AG09319 (cell line): ENCODE measurements at places on chromosomes 11 and 22.

GRCh38 chr11:131278472-131278871, 91.9 kb upstream of the NTM start:
- DNase-seq = no peak

DNA sequence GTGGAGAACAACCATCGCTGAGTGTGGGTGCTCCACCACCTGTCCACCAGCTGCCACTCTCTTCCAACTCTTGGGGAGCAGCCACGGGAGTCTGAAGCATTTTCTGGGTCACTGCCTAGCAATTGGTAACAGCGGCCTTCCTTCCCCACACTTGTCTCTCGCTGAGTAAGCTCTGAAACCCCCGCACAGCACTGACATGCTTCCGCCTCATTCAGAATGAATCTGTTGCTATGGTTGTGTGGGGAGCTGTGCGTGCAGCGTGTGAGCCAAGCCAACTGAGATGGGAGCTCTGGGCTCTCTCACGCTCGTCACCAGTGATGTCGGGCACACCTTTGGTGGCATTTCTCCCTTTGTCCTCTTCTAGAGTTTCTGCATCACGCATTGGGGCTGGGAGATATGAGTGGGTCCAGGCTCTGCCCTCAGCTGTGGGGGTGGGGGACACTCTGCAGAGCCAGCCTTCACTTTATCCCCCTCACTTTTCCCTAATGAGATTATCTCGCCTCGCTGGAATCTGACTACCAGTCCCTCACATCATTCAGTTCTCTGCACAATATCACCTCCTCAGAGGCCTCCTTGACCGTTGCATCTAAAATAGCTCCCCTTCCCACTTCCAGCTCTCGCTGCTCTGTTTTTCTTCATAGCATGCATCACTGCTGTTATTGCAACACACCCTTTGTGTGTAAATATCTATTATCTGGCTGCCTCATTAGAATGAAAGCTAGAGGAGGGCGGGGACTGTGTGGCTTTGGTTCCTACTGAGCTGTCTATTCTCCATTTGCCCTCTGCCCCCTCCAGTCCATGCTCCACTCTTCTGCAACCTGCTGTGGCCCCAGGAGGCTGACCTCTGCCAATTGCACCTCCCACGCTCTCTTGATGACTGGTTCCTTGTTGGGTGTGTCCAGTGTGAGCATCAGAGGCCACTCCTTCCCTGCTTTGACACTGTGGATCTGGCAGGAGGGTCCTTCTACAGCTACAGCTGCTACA, 569.9 kb upstream of the CADM1 start:
- DNase-seq = no peak

GRCh38 chr22:19974268-19974861, 32.7 kb upstream of the TXNRD2 start:
- DNase-seq = no peak

- no peak for DNase-seq
Measured at GRCh38 chr11:1422481-1422880, 32.7 kb downstream of the BRSK2 start.

GRCh38 chr11:125935618-125936199, 10.1 kb upstream of the VSIG10L2 start:
- DNase-seq = peak; percentile 8

DNA sequence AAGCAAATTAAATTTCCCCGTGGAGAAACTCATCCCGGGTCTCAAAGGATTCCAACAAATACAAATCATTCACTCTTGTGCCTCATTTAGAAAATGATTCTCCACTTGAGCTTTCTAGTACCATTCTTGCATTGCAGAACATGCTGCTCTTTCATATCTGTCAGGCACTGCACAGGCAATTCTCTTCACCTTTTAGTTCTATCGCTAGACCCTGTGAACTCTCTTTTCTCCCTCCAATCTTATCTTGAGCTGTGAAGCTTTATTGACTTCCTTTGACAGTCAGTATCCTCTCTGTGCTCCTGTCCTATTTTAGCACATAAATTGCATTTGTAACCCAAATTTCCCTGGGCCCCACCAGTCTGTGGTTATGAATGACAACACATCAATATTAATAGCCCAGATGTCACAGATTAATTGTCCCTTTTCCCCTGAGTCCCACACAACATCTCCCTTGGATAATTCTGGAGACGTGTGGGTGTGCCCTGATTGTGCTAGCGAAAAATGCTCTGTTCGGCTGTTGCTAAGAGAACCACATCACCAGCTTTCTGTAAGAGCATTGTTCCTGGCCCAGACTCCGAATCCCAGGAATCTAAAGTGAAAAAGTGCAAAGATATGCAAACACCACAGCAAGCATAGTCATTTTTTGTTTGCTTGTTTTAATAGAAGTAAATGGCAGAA, 22.4 kb upstream of the SC5D start:
- DNase-seq = no peak

DNA sequence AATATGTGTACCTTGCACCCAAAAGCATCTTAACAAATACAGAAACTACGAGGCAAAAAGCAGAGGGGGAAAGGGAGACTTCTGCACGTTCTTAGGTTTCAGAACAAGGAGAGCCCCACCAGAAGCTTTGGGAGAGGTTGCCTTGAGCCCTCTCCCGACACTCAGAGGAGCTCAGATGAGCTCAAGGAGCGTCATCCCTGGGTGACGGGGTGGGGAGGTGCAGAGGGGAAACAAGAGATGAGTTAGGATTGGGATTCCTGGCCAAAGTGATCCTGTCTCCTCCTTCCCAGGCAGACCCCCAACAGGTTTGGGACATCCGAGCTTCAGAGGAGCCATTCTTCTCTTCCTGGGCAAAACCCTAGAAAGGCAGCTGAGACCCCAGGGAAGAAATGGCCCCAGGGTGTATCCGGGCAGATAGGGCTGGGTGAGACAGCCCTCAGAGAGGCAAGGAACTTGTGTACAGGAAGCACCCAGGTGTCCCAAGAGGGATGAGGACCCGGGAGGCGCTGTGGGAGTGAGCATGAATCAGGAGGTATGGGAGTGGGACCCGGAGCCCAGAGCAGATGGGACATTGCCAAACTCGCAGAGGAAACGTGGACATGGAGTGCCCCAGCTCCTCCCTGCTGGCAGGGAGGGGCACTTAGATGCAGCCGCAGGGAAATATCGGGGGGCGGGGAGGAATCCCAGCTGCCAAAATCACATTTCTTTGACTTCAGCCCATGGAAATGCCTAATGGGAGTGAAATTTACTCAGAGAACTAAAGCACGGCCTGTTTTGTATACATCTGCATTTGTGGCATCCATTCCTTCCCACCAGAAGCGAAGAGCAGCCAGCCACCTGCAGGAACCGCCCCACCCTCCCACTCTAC, 12.4 kb downstream of the C1QTNF6 start:
- DNase-seq = no peak

DNA sequence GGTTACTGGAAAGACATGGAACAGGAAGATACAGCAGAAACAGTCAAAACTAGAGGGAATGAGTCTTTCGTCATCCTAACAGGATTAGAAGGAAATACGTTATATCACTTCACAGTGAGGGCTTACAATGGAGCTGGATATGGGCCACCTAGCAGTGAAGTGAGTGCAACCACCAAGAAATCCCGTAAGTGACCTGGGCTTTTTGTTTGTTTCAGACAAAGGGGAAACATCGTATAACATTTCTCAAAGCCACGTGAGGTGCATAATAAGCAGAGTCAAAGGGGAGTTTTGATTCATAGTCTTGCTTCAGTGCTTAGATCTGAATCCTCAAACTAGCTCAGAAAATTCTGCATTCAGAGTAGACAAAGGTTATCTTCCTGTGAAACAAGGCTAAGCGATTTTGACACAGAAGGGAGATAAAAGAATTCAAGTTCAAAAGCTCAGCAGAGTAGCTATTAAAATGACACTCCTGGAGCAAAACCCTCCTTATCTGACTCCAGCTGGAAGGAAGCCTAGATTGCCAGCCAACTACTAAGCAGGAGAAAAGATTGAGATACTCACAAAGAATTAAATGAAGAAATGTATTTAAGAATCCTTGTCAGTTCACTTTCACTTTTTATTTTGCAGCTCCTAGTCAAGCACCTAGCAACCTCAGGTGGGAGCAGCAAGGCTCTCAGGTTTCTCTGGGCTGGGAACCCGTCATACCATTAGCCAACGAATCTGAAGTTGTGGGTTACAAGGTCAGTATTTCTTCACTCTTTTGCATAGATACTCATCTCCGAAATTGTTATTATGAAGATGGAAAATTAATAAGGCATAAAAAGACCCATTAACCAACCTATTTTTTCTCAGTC, 346.4 kb upstream of the ARHGAP42 start:
- DNase-seq = no peak

DNA sequence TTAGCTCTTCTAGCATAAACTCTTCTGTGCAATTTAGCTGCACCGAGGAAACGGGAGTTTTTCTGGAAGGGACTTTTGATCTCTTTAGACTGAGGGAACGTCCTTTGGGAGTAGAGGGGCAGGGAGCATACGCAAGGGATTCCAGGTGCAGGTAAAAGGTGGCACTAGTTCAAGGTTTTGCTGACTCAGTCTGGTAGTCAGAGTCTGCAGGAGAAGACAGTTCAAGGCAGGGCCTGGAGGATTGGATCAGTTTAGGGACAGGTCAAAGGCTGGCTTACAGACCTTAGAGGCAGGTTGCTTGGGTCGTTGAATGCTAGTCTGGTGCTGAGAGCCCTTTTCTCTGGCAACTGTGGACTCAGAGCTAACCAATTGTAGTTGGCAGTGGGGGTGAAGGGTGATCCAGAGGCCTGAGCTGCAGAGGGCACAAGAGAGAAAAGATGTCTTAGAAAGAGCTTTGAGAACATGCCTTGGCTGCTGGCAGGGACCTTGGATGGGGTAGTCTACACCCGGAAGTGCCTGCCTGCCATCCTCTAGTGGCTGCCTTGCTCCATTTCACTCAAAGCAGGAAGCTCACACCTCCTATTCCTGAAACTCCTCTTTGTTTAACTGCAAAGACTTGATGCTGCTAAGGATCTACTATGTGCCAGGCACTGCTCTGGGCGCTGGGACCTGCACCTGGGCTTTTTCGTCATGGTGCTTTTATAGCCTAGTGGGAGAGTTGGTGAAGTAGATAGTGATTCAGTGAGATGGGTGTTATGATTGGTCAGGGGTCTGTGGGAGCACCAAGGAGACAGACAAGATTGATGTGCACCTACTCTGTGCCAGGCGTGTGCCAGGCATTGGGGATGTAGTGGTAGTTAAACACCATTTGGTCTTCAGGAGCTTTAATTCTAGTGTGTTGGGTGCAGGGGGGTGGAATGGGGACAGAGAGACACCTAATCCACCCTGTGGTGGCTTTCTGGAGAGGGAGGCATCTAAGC, 17.1 kb downstream of the MIAT start:
- DNase-seq = no peak

- no peak for DNase-seq
Measured at GRCh38 chr11:13664351-13664750, 4.1 kb upstream of the FAR1 start.

GRCh38 chr22:30279932-30280331, 9.4 kb downstream of the CASTOR1 start:
- DNase-seq = no peak

DNA sequence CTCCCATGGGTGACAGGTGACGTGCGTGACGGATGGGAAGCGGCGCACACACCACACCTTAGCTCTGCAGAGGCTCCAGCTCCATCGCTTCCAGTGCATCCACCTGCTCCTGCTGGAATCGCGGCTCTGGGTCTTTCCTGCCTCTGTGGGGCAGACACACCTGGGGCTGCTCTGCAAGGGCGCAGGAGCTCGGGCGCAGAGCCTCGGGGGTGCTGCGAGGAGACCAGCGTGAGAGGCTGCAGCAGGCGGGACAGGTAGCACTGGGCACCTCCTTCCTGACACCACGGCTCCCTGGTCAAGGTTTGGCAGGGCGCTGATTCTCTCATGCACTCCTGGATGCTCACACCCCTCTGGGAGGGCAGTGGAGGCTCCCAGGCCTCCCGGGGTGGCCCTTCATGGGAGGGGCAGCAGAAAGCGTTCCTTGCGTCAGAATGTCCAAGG, 1494.3 kb downstream of the BRD1 start:
- no peak for DNase-seq

DNA sequence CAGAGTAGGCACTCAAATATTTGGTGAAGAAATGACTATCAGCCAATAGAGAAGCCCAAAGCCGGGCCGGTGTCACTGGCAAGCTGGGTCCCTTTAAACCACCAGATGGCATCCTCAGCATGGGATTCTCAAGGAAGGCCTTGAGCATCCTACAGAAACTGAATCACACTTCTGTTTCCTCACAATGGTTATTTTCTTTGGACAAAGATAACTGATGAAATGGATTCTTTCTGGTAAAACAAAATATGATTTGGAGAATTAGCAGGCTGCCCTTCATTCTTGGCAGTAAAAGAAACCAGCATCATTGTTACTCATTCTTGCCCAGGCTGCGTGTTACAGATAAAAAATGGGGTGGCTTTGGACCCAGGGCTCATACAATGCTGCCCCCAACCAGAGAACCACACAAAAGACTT, 30.3 kb upstream of the ASPHD2 start:
- DNase-seq = peak; percentile 32
